Stimulated activated CD4-positive, alpha-beta T cell treated with anti-CD3 and anti-CD28 coated beads, Interleukin-15, amount 100 ng/mL, for 48 hours (primary cell): ENCODE measurements at places on chromosomes 1 and 21.

DNA sequence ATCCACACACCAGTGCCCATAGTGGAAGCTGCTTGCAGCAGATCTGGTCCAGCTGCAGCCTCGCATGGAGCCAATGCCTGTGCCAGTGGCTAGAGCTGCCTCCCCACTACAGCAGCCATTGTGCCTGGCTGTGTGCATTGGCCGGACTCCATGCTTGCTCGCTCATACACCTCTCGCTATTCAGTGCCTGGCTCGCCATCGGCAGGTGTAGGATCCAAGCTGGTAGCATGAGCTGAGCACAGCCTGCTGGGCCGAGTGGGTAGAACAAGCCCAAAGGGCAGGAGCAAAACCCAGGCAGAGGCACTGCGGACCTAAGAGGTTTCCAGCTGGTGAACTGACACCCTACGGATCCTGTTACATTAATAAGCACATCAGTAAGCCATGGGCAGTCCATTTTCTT is 1184.1 kb downstream of the AMY1C start:
- no peak for DNase-seq

GRCh38 chr1:207417076-207417475 is 37.1 kb upstream of the CR2 start:
- DNase-seq, result no peak

- DNase-seq, result no peak
These were observed 22.6 kb downstream of the ST3GAL3 start for GRCh38 chr1:43729816-43730463.

DNA sequence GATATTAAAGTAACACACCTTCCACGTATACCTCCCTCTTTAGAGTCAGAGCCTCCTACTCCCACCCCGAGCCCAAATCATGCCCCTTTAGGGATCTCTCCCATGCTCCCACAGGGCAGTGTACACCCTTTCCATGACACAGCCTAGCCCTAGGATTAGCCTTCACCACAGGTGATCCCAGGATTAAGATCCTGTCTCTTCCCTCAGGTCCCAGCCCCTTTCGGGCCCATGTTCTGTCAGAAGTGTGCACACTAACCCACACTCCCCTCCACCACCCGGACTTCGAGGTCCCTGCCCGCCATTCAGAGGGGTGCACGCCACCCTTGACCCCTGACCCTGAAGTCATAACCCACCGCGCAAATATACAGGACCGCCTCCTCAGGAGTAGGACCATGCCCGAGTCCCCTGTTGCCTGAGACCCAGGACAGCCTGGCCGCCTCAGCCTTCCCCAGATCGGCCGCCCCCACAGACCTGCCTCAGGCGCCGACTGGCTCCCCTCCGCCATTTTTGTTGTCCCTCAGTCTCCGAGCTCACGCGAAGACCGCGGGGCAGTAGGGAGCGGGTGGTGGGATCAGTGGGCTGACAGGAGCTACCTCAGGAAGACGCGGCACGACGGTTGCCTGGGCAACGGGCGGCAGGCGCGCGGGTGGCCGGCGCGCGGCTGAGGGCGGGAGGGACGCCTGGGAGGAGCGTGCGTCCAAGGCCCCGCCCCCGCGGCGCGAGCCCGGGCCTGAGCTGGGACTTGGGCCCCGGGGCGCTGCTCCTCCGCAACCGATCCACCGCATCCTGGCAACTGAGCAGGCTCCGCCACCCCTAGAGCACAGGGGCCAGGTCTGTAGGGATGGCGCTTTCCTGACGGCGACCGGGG is at the start of gene AGBL4:
Gene AGBL4, minus strand, starts transcription at position 663 of the 868 bp plus-strand sequence.
- DNase-seq, result no peak

GRCh38 chr1:77447669-77448068 is 165.8 kb downstream of the AK5 start:
- DNase-seq, result no peak

- no peak for DNase-seq
These were observed 78.6 kb upstream of the ACTL8 start for GRCh38 chr1:17676387-17677060.

DNA sequence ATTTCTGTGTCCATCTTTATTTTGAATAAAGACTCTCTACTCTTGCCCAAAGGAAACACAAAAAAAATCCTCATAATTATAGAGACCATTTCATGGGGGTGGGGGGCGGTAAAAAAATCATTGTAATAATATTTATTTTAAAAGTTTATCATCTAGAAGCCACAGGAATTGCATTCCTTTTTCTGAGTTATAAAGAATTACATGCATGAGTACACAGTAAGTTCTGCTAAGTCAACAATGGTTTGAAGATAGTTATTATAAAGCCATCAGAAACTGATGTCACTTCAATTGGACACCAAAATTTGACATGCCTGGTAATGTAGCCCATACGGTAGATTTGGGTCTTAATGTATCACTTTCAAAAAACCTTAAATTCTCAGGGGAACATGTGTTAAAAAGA is 478.1 kb upstream of the NR5A2 start:
- no peak for DNase-seq

DNA sequence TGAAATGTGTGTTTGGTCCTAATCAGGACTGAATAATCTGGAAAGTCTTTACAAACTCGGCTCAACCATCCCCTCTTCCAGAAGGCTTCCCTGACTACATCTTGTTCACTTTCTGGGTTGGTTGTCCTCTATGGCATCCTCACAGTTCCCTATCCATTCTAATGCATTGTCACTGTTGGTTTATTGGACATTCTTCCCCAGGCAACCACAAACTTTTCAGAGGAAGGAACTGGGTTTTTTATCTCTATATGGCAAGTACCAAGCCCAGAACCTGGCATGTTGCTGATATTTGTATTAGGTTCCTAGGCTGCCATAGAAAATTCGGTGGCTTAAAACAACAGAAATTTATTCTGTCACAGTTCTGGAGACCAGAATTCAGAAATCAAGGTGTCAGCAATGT is 363.5 kb upstream of the ST6GALNAC5 start:
- no peak for DNase-seq

DNA sequence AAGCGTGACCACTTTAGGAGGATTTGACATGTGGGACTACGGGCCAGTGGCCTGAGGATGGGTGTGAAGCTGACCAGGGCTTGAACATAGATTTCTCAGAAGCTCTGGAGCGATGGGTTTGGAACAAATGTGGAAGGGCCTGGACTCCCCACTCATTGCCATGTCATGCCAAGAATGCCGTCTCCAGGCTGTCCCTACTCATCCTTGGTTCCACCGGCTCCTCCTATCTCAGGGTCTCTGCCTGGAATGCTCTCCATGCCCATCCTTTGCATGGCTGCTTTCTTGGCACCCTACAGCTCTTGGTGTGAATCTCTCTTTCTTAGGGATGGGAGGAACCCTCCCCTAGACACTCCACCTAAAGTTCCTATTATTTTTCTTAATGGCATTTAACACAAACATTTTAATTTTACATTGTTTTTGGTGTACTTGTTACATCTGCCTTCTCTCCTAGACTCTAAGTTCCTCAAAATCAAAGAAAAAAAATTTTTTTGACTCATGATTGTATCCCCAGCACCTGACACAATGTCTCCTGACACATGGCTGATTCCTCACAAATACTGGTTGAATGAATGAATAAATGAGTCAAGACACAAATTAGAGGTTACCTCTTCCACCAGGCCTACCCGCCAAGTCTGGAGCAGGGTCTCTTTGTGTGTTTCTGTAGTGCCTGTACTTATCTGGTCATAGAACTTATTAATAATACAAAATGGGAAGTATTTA is 114.5 kb downstream of the OMA1 start:
- DNase-seq, result no peak

GRCh38 chr1:54499360-54500106 is 48.5 kb upstream of the ACOT11 start:
- DNase-seq, result no peak

DNA sequence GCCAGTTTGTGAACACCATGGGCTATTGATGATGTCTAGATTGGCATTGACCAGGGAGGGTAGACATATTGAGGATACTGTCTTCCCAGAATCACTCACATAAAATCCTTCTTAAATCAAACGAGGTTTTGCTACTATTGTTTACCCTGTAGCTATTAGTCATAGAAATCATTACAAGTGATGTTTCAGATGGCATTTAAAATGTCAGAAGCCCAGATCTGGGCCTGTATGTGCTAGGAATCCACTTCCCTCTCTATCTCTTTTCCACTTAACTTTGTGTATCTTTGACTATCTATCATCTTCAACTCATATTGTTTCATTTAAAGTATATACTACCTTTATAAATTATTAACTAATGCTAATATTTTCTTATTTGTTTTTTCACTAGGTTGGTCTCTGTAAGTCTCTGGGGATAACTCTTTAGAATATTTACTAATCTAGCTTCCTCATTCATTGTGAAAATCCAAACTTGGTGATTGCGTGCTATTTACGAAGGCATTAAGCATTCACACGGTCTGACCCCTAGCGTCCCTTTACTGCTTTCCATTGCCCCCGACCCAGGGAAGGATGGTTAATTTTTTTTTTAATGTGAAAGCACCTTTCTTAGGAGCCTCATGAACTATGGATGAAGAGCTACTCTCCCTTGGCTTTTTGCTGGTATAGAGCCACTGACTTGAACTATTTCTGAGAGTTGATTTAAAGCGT is 281.8 kb downstream of the GPATCH2 start:
- DNase-seq, result no peak

DNA sequence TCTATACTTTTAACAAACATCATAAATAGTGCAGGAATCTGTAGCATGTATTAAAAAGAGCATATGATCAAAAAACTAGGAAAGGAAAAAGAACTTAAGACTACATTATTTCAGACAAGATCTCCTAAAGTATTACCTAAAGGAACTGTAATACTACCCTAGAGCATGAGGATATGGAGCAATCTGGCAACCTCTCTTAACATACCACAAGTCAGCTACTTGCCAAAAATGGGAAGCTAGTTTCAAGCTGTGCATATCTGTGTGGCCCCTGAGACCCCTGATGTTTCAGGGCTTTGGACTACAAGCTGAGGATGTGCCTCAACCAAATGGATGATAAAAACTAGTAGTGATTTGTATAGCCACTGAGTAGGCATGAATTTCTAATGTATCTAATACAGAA is 525.6 kb downstream of the PTBP2 start:
- DNase-seq, result no peak
